Effector CD4-positive, alpha-beta T cell (primary cell): ENCODE measurements at places on chromosomes 4 and X.

DNA sequence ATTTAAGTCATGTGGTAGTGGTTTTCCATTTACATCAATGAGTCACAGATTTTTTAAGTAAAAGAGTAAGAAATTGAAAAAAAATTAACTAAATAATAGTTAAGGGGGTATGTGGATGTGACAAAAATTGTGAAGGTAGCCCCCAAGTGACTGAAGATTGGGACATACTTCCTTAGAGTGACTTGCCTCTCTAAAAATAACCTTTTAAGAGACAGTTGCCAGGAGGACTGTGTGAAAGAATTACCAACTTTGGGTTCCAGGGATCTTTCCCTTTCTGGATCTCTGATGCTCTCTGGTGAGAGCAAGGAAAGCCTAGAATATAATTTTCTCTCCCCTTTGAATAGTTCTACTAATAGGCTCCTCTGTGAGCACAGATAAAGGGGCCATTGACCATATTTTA, 42.7 kb downstream of the NHSL2 start:
- no peak for DNase-seq

DNA sequence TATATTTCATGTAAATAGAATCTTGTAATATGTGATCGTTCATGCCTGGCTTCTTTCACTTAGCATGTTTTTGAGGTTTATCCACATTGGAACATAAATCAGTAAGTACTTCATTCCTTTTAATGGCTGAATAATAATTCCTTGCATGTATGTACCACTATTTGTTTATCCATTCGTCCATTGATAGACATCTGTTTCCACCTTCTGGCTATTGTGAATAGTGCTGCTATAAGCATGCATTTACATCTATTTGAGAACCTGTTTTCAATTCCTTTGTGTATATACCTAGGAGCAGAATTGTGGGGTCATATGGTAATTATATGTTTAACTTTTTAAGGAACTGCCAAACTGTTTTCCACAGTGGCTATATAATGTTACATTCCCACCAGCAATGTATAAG, 356.7 kb upstream of the DIPK2B start:
- DNase-seq, result no peak

DNA sequence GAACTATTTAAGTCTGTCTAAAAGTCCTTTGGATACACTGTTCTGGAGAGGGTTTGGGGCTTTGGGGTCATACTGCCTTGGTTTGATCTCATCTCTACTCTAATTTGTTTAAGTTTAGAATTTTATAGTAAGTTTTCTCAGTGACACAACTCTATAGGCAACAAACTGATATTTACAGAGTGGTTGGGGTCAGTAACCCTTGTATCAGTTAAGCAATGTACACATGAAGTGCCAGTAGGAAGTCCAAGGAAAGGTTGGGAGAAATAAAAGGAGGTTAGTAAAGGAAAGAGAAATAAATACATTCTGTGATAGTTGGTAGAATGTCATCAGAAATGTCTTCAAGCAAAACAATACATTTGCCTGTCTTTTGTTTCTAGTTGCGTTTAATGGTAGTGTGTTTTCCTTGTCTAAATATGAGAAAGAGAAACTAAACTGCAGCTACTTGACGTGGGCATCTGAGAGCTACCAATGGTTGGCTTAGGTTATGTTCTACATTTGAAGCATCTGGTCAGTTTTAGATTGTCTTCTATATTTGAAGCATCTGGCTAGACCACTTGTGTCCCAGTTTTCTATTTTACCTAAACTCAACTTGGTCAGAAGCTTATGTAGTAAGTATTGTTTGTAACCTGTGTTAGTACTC, 6.9 kb downstream of the ATP7A start:
- DNase-seq, result no peak

GRCh38 chr4:174222266-174222872, 61.1 kb downstream of the FBXO8 start:
- DNase-seq, result no peak

DNA sequence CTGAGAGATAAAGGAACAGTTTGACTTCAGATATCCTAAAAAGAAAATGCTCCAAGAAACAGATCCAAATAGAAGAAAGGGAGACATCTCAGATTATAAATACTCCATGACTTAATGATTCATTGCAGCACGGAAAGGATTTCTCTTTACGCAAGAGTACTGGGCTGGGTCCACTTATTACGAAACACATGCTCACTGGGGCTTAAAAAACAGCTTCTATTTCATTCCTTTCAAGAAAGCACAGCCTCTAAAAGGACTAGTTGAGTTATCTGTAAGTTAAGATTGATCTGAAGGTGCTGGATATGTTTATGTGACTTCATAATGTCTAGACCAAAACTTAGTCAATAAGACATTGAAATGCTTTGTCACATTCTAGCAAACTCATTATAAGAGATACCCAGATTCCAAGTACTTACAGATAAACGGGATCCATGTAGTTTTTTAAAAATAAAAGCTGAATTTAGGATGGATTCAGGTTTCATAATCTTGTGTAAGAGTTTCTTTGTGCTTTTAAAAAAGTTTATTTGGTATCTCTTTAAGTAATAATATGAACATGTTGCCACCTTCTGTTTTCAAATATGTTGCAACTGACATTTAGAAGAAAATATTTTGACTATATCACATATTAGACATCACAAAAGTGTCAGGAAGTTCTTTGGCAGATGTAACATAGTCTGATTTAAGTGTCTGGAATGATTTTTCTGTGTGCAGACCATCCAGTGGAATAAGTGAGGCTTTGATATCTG, 109.5 kb upstream of the MYOZ2 start:
- DNase-seq, result no peak

DNA sequence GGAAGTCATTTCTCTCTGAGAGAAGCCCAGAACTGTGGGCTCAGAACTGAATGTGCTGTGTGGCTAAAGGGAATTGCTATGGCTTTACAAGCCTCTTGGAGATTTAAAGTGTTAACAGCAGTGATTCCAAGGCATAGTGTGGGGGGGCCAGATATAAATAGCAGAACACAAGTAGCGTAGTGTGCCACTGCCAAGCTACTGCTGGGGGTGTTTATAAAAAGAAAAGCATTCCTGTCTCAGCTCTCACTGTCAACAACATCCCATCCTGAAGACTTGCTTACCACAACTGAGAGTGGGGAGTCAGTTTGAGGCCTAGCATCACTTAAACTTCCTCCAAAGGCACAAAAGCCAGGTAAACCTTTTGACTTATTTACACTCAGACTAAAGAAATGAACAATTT, at the start of gene ART3:
ART3 (plus strand) TSS at position 242 of the 400 bp plus-strand sequence. CDS start 1,181 bp downstream, outside the sequence.
- DNase-seq, result no peak

GRCh38 chrX:115560978-115561604, at the start of gene PLS3:
TSS of gene PLS3 (plus strand) at chrX:115561174. CDS start at chrX:115610251, 49,077 bp downstream.
- DNase-seq, result no peak

DNA sequence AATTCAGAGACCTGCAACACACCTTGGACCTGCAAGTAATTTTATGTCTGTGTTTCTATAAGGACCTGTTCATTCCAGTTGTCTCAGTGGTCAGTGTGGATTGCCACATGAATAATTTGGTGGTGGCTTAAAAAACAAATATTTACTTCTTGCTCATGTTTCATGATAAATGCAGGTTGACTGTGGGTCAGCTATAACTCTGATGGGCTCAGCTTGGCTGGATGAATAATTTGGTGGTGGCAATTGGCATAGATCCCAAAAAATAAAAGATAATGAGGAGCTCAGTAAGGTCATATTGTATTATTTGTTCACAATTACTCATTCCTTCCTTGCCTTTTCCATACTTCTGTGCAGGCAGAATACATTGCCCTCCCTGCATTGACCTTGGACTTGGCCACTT, 18.9 kb upstream of the SCRG1 start:
- DNase-seq, result no peak

DNA sequence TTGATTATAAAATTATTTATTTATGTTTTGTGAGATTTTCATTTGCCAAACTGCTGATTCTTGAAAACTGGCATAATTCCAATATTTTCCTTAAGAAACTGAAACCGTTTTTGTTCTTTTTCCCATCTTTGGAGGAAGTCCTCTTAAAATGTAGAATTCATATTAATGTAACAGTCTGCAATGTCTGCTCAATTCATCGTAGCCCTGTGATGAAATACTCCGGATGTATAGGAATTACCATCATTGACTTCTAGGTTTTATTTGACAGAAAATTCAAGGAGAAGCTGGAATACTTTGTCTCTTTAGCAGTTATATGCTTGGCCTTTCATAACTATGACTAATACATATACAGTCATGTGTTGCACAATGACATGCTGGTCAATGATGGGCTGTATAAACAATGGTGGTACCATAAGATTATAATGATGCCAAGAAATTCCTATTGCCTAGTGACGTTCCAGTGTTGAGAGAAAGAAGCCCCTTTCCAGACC, 185.0 kb upstream of the GPRIN3 start:
- DNase-seq, result no peak

GRCh38 chrX:149871940-149872339, 9.0 kb upstream of the MAGEA8 start:
- DNase-seq, result peak; percentile 12

DNA sequence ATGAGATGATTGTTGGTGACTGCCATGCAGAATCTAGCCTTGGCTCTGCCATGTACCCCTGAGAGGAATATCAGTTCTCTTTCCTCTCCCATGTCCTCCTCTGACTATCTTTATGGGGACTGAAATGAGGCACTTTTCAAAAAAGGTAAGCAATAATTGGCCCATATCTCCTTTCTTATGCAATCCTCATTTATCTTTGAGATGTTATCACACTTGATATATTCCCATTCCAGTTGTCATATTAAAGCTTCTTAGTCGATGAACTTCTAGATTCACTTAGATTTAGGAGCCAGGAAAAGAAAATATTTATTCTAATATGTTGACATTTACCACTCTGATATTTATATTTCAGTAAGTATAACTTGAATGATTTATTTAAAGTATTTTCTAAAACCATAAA, 55.3 kb upstream of the CXCL8 start:
- DNase-seq, result no peak

GRCh38 chr4:119832776-119833175, 204.2 kb upstream of the PDE5A start:
- no peak for DNase-seq

DNA sequence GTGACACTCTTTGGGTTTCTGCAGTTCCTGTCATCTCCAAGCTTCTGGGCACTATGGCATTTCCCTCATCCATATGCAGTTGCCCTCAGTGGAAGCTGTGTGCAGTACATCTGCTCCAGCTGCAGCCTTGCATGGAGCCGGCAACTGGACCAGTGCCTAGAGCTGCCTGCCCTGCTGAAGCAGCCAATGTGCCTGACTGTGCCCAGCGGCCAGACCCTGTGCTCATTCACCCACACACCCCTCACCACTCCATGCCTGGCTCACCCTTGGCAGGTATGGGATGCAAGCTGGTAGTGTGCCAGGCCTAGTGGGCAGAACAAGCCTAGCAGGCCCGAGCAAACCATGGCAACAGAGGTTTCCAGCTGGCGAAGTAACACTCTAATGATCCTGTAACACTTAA, 370.8 kb downstream of the FSTL5 start:
- no peak for DNase-seq

DNA sequence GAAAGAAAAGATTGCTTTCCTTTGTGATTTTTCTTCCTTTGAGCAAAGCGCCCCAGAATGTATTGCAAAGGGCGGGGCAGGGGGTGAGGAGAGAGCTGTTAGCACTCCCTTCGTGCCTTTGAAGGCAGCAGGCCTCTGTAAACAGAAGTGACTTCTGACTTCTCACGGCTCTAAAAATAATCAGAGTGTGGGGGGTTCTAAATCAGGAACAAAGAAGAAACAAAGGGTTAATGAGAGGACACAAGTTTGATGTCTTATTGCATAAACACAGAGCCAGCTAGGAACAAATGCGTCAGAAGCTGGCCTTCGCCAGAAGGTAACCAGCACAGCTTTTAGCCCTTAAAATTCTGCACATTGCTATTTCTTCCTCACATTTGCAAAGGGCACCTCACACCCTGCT, 626.2 kb downstream of the MID1IP1 start:
- DNase-seq, result no peak

DNA sequence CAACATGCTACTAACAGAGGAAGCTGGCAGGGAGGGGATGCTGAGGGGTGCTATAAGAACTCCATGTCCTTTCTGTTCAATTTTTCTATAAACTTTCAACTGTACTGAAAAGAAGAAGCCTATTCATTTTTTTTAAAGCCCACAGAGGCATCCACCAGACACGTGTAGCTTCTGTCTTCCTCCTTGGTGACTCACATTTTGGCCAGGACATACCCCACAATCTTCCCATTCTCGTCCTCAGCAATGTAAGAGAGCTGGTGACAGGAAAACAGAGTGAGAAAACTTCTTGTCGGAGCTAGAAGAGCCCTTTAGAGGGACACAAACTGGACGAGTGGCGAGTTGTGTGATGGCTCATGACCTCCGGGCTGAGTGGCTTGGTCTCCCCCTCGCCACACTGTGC, 1.1 kb downstream of the NAA10 start:
- DNase-seq, result no peak

DNA sequence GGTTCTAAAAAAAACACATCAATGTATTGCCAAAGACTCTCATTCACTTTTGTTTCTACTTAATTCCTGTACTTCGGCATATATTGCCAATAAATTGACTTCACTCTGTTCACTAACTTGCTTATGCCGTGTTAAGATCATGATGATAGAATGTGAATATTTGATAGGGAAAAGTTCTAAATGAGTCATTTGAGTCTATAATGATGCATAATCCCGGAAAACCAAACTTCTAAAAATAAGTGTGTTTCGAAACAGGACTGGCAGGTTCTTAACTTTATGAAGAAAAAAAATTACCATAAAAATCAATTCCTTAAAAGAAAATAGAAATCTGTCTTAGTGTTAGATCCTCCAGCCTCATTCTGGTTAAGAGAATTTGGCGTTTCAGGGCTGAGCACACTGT, 387.5 kb upstream of the FTHL17 start:
- DNase-seq, result no peak

- no peak for DNase-seq
Observed at GRCh38 chrX:67545893-67546495, 2.2 kb downstream of the AR start.

DNA sequence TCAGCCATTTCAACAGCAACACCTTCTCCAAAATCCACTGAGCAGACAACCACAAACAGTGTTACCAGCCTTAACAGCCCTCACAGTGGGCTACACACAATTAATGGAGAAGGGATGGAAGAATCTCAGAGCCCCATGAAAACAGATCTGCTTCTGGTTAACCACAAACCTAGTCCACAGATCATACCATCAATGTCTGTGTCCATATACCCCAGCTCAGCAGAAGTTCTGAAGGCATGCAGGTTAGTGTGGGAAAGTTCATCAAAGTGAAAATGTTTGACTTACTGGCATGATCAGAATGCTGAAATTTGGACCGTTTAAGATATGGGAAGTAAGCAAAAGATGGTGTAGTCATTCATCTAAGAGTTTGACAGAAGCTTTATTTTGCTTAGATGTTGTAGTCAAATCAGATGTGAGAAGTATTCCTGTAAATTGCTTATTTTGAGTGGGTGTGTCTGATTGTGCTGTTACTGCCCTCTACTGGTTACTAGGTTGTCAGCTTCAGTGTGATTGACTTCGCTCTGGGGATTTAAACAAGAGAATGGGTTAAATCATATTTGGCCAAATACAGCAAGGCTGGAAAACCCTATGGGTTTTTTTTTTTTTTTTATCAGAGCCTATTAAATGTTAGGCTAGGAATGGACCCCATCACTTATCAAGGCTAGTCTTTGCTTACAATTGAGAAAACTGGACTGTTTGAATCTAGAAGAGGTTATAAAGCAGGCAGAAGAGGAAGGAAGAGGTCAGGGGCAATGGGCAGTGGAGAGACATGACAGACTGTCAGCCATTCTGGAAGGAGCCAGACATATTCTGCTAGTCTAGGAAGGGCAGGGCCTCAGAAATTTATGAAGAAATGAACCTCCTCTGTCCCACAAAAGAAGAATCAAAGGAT, 130.3 kb downstream of the DIPK2B start:
- DNase-seq, result no peak

- DNase-seq, result no peak
Observed at GRCh38 chr4:113732-114131, 10.6 kb upstream of the ZNF718 start.
